ENCODE measurements at places on chromosomes 5 and 9.

GRCh38 chr9:135019224-135019623 lies 68.2 kb upstream of the OLFM1 start:
- DNase-seq: no peak

- DNase-seq: no peak
Observed at GRCh38 chr5:75616371-75616881, 5.2 kb downstream of the ANKDD1B start.

DNA sequence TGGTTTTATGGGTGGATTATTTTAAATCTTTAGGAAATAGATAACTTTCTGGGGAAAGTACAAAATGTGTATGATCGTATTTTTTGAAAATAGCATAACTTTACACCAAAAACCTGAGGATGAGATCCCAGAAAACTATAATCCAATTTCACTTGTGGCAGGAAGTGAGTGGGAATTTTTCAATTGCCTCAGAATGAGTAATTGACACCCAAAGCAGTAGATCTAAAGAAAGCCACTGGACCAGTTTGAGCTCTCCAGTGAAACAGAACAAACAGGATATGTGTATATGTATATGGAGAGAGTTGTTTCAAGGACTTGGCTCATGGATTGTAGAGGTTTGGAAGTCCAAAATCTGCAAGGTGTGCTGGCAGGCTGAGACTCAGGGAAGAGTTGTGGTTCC lies 109.2 kb upstream of the SHB start:
- DNase-seq: no peak

- DNase-seq: no peak
Observed at GRCh38 chr9:11142965-11143738, 530.4 kb upstream of the PTPRD start.

GRCh38 chr9:130150779-130151382 lies 21.3 kb upstream of the NCS1 start:
- no peak for DNase-seq

- no peak for DNase-seq
Observed at GRCh38 chr5:137024044-137024443, 475.1 kb downstream of the SPOCK1 start.

DNA sequence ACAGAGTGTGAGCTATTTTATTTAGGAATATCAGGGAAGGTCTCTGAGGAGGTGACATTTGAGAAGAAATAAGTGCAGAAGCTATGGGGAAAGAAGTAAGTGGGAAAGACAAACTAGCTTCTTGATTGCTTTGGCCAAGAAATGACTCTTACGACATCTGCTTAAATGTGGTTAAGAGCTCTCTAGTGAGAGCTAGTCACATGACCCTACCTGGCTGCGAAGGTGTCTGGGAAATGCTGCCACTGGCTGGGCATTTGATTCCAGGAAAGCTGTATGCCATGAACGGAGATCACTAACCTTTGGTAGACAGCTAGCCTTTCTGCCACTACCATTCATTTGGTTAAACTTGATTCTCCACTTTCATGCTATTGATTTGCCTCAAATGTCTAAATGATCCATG lies 80.1 kb downstream of the KIAA0825 start:
- no peak for DNase-seq

GRCh38 chr5:59716029-59716428 lies 177.5 kb downstream of the PDE4D start:
- no peak for DNase-seq

DNA sequence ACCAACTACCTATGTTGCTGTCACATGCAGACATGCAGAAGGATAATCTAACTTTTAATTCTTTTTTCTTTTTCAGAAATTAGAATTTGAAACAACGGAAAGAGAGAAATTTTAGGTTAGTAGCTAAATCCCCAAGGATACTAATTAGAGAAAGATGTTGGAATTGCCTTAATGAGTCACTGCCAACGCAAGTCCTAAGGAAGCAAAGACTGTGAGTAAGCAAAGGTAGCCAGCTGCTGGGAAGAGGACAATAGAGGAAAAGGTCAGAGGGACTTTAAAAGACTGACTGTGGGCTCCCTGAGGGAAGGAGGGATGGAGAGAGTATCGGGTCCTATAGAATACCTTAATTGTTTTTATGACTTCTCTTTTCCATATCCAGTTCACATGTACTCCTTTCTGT lies 461.9 kb upstream of the PAPPA start:
- no peak for DNase-seq

DNA sequence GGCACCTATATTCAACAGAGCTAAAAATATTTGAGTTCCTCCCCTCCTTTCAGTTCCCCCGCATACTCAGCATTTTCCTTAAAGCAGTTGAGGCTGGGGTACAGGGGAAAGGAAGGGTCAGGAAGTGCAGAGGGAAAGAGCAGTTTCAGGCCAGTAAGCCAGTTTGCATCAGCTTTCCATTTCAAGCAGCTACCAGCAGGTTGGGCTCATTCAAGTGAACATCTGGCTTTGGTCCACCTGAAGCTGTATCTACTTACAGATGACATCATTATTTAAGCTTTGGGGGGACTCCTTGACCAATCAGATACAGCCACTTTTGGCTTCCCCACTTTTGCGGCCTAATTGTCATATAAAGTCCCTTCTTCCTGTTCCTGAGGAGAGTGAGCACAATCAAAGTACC lies 8.2 kb upstream of the ACO1 start:
- no peak for DNase-seq

DNA sequence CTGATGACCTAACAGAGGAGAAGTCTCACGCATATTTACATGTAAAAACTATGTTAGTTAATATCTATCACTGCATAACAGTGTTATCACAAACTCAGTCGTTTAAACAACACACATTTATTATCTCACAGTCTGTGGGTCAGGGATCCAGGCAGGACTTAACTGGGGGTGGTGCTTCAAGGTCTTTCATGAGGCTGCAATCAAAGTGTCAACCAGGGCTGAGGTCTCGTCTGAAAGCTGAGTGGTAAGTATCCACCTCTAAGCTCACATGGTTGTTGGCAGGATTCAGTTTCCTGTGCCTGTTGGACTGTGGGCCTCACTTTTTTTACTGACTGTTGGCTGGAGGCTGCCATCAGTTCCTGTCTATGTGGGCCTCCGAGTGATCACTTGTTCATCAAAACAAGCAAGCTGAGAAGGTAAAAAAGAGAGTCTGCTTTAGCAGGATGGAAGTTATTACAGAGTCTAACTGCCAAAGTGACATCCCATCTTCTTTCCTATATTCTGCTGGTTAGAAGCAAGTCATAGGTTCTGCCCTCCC lies 188.6 kb downstream of the CARTPT start:
- no peak for DNase-seq

- DNase-seq: no peak
Observed at GRCh38 chr5:123449424-123449974, 26.3 kb upstream of the CEP120 start.

DNA sequence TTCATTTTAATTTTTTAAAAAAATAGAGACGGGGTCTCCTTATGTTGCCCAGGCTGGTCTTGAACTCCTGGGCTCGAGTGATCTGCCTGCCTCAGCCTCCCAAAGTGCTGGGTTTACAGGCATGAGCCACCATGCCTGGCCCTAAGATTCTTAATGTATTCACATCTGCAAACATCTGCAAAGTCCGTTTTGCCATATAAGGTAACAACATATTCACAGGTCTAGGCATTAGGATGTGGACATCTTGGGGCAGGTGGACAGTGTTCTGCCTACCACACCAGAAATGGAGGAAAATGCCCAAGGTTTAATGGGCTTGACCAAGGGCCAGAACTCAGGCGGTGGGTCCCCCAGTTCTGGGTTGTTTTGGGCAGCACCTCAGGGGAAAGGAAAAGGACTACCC lies 41.6 kb upstream of the VDAC1 start:
- no peak for DNase-seq

DNA sequence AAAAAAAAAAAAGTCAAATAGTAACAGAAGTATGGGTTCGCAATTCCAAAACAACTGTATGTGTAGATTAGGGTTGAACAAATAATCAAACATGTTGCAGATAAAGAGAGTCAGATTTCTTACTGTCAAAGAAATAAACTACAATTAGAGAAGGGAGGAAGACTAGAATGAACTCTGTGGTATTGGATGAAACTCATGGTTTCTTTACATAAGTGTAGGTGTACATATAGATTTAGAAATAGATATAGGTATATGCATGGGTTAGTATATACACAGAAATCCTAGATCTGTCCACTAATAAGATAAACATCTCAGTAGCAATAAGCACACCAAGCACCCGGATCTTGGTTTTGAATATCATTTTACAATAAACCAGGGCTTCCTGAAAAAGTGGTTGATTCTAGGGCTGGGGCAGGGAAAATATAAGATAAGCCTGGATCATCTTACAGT lies 21.3 kb downstream of the DTWD2 start:
- DNase-seq: no peak

- DNase-seq: no peak
Observed at GRCh38 chr5:135829681-135830383, 4.6 kb upstream of the SLC25A48 start.

- no peak for DNase-seq
Observed at GRCh38 chr5:88113429-88113828, 155.2 kb downstream of the TMEM161B start.

DNA sequence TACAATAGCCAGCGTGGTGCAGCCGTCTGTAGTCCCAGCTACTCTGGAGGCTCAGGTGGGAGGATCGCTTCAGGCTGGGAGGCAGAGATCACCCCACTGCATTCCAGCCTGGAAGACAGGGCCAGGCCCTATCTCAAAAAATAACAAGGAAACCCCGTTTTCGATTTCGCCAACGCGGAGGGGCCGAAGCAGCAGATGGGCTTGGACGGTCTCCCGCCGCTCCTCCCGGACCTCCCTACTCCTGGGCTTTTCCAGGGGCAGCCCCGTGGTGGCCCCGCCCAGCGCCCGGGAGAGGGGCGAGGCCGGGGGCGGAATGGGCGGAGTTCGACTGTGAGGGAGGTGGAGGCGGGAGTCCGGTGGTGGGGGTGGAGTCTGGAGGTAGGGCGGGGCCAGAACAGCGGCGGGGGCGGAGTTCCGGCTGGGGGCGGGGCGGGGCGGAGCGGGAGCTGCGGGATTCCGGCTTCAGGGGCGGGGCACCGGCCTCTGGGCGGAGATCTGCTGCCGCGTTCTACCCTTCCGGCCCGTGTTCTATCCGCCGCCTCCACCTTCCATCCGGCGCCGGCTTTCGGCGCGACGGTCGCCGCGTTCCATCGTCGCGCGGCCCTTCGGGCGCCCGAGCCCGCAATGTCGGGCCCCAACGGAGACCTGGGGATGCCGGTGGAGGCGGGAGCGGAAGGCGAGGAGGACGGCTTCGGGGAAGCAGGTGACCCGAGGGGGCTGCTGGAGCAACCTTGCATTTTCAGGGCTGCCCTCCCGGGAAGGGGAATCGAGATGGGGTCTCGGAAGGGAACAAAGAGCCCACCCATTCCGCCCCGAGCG lies at the start of gene BBLN:
BBLN (plus strand) TSS at position 482 of the 819 bp plus-strand sequence; CDS start at position 625, 143 bp downstream.
- DNase-seq: peak; percentile 88

DNA sequence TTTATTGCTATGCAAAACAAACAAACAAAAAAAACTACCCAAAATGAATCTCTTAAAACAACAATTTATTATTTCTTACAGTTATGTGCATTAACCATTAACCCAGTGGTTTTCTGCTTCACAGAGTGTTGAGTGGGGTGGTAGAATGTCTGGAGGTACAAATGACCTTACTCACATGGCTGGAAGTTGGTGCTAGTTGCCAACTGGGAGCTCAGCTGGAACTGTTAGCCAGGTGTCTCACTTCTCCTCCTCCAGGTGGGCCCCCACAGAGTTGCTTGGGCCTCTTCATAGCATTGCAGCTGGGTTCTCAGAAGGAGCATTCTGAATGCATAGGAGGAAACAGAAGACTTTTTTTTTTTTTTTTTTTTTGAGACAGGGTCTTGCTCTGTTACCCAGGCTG lies 10.5 kb upstream of the B4GALT1 start:
- DNase-seq: no peak
